ENCODE measurements at places on chromosomes 5 and 9.

- no peak for DNase-seq
Observed at GRCh38 chr9:27353474-27354229, 56.7 kb upstream of the EQTN start.

DNA sequence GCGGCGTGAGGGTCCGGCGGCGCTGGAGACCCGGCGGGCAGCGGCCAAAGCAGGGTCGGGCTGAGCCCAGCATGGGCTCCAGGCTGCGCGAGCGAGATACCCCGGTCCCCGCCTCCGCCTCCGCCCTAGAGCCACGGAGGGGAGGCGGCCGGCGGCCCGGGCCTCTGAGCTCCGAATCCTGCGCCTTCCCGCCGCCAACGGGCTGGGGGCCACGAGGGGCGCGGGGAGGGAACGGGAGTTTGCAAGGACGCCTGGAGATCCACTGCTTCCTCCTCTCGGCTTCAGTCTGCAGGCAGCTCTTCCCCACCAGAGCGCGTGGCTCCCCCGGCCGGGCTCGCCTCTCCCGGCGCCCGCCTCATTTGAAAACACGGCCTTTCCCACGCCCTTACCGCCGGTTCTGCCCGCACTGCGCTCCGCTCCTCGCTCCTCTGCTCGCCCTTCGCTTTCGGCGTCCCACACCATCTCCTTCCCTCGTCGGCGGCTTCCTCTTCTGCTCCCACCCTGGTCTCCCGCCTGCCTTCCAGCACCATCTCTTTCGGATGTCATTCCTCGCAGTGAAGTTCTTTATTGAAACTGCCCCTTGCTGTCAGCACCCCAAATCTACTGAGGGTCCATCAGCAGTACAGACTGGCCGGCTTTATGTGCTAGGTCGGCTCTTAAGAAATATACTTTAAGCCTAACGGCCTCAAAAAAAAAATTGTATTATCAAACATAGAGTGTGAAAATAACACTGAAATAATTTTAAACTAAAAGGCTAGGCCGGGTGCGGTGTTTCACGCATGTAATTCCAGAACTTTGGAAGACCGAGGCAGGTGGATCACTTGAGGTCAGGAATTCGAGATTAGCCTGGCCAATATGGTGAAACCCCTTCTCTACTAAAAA lies 105.0 kb upstream of the FAM120A start:
- DNase-seq: no peak

DNA sequence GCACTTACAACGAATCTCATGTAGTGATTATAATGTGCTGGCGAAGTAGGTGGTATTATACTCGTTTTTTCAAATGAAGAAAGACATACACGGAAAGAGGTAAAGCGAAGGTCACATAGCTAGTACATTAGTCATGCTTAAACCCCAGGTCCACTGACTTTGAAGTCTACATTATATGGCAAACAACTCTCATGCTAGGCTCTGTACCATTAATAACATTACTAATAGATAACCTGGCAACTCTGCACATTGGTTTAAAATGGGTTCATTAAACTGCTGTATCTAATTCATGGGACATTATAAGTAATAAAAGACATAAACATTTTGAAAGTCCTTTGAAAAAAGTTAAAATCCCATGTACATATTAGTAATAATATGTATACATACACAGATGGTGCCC lies 21.2 kb downstream of the FYB1 start:
- DNase-seq: no peak

DNA sequence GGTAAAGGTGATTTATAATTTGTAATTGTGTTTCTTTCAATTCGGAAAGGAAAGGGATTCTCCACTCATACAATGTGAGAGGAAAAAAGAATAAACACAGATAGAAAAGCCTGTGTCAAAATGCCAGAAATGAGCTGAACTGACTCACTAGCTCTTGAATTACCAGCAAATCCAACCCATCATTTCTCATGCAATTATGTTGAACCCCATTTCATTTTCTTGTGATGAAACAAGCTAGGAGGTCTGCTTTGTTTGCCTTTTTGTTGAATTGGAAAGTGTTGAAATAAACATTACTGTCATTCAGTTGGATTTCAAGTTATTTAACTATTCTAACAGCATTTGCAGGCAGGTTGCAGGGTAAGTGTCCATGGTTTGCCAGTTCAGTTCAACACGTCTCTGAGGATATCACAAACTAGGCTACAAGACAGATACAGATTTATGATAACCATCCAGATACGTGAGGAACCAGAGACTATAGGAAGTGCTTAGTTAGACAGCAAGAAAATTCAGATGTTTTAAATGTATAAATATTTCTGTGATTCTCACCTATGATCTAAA lies 547.2 kb downstream of the MAT2B start:
- DNase-seq: no peak

DNA sequence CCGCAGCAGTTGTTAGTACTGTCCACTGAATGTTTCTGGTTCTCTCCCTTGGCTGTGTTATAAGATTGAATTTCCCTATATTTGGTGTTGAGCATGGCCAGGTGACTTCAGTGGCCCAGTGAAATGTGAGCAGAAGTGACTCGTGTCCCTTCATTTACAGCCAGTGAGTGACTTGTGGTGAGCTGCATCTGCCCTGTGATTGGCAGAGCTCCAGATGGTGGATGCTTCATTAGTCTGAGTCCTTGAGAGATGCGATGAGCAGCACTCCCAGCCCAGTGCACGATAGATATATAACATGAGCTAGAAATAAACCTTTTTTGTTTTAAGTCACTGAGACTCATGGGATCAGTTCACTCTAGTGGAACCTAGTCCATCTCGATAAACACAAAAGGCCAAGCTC lies 19.3 kb downstream of the PCSK5 start:
- DNase-seq: no peak

DNA sequence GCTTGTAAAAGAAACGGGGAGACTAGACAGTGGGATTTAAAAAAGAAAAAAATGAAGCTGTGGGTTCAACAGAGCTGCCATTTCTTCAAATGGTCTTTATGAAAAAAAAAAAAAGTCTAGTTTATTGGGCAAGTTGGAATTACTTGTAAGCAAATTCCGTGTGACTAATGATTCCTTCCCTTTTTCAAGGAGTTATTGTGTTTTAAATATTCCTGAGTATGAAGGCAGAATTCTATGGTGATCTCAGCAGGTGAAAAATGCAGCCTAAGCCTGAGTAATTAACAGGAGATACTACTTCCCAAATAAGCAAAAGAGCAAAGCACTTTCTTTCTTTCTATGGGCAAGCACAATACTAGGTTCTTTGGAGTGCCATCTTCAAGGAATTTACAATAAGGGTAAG lies 481.9 kb downstream of the ZNF608 start:
- no peak for DNase-seq

DNA sequence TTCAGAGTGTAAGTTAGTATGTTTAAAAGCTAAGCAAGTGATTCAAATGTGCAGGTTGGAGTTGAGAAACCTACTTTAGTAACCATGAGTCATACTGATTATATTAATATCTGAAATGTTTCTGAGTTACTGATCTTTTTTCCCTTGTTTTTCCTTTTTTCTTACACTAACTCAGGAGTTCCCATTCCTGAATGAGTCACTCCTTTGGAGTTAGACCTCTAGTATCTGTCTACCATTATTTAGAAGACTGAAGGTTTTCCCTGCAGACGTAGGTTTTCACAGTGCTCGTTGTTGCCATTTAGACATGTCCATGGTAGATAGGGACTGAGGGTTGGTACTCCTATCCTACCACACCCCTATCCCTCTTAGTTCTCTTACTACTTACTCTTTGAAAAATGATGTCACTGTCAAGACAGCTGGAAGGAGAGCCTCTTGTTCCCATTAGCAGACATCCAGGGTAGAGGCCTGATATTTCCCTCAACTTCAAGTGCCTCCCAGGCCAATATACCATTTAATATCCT lies 20.2 kb downstream of the OCLN start:
- no peak for DNase-seq

Data from DMS79 treated with DMSO at 0.1 percent for 48 hours (cell line).